Hematopoietic multipotent progenitor cell treated with erythropoietin and hydrocortisone succinate and interleukin-3 and kit ligand, for 17 days (in vitro differentiated cells): ENCODE measurements at places on chromosomes 5 and 9.

DNA sequence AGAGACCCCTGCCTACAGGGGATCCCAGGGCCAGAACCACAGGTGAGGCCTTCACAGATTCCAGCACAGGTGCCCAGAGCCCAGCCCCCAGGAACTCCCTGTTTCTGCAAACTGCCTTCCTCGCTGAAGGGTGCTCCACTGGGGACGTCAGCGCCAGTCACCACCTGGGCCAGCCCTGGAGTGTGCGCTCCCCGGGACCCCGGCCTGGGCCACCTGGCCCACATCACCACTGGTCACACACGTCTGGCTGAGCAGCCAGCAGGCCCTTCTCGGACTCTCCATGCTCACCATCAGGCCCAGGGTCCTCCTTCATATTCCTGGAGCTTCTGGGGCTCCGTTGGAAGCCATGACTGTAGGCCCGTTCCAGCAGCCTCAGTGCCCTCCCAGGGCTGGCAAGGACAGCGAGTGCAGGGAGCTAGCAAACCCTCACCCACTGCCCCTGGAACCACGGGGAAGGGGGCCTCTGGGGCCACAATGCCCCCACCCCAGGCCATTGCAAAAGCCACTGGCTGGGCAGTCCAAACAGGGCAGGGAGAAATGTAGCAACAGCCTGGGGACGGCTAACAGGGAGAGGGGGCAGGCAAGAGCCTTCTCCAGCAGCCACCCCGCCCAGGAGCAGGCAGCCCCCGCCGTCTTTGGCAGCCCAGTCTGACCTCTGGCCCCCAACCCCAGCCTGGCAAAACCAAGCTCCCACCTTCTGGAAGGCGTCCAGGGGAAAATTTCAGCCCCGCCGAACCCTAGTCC is 1.3 kb downstream of the AGPAT2 start:
- no peak for DNase-seq

DNA sequence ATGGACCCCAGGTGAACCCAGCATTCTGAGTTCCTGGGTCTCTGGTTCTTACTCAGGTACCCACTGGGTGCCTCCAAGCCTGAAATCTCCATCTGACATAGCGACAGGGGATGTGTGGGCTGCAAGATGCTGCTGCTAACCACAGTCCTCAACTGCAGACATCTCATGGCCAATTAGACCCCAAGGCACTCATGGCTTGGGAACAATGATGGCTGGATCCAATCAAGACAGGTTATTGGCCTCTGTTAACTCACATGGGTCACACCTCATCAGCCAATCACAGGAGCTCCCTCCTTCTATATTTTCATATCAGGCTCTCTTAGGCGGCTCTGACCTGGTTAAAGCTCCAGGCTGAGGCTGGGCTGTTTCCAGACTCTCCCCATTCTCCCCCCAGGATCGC is 57.0 kb downstream of the CXXC5 start:
- no peak for DNase-seq

- no peak for DNase-seq
These were observed 1.4 kb upstream of the NDFIP1 start for GRCh38 chr5:142107036-142107735.

GRCh38 chr9:31573561-31573960 is 810.9 kb upstream of the ACO1 start:
- DNase-seq = no peak

GRCh38 chr9:36149197-36149596 is 12.7 kb downstream of the GLIPR2 start:
- DNase-seq = no peak

DNA sequence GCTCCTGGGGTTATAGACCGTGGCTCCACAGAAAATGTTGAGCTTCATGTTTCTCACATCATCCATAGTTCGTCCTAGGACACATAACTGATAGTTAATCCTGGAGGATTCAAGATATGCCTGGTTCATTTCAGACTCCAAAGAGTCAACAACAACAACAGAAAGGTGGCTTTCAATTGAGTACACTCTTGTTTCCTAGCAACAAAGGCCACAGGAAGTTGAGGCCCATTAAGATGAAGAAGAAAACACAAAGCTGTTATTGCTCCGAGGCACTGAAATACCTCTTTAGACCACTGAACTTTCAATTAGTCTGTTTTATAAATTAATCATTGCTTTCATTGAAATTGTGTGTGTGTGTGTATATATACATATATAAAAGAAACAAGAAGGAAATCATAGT is 154.5 kb downstream of the YIPF5 start:
- no peak for DNase-seq

DNA sequence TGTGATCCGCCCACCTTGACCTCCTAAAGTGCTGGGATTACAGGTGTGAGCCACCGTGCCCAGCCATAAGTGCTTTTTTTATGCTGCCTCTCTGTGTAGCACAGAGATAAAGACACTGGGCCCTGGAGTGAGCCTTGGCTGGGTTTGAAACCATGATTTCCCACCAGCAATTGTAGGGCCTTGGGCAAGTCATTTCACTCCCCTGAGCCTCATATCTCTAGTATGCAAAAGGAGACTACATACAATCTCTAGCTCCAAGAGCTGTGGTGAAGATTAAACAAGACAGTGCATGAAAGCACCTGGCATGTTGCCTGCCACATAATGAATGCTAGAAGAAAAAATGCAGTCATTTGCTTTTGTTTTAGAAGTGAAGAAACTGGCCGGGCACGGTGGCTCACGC is 3.9 kb downstream of the FABP6 start:
- no peak for DNase-seq

GRCh38 chr5:33806738-33807442 is 84.9 kb downstream of the ADAMTS12 start:
- DNase-seq = no peak

DNA sequence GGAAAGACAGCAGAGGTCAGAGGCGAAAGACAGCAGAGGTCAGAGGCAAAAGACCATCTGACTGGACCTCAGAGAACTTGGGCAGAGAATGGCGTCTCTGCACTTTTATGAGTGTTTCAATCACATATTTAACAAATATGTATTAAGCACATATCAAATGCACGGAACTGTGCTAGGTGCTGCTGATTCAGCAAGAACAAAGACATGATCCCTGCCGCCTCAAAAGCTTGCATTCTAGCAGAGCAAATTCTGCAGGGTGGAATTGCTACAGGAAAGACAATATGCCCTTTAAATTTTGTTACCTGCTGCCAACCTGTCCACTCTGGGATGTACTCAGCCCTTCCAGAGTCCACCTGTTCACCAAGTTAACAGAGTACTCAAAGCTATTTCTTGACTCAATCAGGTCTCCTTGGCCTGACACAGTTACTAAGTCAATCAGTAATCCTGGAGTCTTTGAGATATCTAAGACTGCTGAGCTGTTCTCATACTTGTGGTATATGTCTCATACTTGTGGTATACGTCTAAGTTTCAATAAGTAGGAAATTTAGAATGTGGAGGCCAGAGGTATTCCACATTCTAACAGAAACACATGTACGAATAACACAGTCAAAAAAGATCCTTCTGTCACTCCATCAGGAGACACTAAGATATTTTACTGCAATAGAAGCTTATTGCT is 131.8 kb downstream of the GNAQ start:
- DNase-seq = no peak

DNA sequence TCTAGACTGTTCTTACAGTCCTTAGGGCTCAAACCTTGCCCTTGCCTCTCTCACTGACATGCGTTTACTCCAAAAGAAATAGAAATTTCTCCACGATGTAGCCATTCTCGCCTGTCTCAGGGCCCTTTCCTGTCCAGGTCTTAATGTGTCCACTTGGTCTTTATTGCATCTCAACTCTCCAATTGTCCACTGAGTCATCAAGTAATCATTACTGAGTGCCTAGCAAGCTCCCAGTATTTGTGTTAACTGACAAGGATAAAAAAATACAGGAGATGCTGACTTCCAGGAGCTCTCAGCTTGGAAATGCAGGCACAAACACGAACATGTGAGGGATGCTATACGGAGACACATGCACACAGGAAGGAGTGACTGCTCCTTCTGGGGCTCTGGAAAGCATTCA is 147.3 kb downstream of the ARSB start:
- DNase-seq = no peak

GRCh38 chr5:117411701-117412100 is 837.1 kb upstream of the SEMA6A start:
- no peak for DNase-seq

- DNase-seq = peak; percentile 23
These were observed 22.8 kb downstream of the CCDC69 start for GRCh38 chr5:151200913-151201595.

DNA sequence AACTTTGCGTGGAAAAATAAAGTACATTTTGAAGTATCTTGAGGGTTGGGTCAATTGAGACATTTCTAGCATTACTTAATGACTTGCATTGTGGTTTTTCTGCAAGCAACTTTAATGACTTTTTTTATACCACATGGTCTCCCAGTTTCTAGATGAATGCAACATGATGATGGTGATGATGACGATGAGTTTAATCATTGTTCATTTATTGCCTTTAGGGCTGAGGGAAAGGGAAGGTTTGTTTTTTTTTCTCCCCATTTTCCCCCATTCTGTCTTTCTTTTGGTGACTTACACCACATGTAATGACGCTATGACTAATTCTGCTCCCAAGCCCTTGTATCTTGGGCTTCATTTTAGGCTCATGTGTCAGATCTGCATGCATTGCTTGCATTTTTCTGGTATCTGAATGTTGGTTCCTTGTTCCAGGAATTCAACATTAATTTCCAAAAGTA is 57.7 kb upstream of the NXNL2 start:
- no peak for DNase-seq

DNA sequence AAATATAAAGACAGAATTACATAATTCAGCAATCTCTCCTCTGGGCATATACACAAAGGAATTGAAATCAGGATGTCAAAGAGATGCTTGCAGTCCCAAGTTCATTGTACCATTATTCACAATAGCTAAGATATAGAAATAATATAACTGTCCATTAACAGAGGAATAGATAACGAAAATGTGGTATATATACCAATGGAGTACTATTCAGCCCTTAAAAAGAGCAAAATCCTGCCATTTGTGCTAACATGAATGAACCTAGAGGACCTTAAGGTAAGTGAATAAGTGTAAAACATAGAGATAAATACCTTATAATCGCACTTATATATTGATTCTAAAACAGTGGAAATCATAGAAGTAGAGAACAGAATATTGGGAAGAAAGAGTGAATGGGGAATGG is 7.0 kb downstream of the ST8SIA4 start:
- no peak for DNase-seq

DNA sequence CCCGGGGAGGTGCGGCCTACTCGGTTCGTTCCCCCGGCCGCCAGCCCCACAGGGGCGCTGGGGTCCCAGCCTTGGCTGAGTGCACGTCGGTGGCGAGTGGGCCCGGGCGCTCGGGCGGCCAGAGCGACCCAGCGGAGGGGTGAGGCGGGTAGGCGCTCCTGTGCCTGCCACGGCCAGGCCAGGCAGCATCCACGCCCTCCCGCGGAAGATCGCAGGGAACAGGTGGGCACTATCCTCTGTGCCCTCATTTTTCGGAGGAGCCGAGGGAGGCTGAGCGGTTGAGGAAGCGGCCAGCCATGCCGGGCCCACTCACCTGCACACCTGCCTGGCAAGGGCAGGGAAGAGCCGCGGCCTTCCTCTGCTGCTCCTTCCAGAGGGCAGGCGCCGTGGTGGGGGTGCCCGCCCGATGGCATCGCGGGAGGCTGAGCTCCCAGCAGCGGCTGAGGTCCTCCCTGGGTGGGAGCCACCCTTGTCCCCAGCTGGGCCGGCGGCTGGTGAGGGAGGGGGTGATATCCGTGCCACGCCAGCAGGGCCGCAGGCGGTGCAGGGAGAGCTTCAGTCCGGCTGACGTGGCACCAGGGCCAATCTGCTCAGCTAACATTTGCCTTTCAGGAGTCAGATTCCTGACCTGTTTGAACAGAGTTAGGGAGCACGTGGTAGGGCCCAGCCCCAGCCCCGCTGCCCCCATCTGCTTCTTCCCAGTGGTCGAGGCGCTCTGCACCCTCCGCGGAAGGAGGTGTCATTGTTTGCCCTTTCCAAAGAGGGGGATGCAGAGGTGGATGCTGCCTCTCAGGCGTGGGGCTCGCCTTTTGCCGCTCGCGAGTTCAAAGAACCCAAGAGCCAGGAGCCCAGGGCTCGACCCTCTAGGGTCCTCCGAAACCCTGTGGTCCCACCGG is 1.6 kb upstream of the SEC16A start:
- DNase-seq = no peak

DNA sequence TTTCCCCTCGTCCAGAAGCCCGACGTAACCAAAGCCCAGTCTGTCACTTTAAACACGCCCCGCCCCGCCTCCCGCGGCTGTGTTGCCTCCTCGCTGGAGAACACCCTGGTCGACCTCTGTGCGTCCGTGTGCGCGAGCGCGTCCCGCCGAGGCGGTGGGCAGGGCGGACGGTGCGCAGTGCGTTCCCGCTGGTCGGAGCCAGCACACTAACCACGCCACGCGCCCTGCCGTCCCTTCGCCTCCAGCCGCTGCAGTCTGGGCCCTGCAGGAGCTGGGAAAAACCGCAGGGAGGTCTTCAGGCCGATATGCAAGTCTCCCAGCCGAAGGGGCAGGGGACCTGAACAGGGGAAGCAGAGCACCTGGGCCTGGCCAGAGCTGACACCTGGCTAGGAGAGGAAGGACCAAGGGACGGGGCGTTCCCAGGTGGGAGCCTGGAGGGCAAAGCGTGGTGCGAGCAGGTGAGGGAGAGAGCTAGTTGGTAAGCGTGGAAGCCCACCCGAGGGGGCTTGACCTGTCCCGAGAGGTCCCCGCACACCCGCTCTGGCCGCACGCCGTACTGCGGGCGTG is 1.3 kb upstream of the PHPT1 start:
- DNase-seq = peak; percentile 32

GRCh38 chr9:1709347-1709746 is 305.8 kb upstream of the SMARCA2 start:
- no peak for DNase-seq

DNA sequence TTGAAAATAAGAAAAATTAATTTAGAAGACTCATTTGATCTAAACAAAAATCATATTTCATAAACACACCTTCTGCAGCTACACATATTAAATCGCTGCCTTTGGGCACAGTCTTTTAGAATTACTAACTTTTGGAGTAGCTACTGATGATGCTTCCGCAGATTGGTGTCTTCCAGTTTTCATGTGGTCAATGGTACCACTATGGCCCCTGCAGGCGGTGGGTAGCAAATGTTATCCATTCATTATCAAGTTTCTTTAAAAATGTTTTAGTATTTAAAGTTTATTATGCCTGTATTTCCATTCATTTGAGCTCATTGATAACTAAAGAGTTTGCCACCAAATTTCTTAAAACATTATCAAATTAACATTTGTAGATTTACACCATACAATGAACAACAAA is 122.9 kb upstream of the GRAMD2B start:
- no peak for DNase-seq

DNA sequence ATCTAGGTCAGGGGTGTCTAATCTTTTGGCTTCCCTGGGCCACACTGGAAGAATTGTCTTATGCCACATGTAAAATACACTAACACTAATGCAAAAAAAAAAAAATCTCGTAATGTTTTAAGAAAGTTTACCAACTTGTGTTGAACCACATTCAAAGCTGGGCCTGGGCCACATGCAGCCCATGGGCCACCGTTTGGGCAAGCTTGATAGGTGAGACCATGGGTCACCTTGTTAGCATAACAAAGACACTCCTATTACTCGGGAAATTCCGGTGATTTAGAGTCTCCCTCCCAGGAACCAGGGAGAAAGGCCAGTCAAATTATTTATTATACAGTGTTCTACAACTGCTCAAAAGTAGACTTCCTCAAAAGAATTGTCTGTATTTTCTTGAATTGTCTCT is 12.7 kb downstream of the RECK start:
- no peak for DNase-seq
